ENCODE measurements at places on chromosomes 4 and X.

GRCh38 chrX:35664833-35665232, 133.3 kb upstream of the MAGEB16 start:
- no peak for DNase-seq

GRCh38 chr4:22721204-22721603, 28.5 kb downstream of the GBA3 start:
- no peak for DNase-seq

DNA sequence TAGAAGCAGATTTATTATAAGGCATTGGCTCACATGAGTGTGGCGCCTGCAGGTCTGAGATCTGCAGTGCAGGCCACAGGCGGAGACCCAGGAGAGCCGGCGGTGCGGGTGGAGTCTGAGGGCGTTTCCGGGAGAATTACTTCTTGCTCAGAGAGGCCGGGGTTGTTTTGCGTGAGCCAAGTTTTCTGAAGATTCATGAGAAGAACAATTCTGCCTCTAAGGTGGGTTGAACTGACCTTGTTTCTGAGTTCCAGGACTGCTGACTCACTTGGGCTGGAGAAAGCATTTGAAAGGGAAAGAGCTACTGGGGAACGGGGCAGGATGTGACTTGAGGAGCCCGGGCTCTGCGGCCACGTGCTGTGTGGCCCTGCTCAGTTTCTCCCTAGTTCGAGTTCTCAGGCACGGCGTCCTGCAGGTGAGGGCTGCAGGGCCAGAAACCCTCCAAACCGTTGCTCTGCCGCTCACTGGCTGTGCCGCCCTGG, 36.7 kb upstream of the SORCS2 start:
- DNase-seq = no peak

GRCh38 chr4:169412046-169412445, 141.3 kb upstream of the SH3RF1 start:
- DNase-seq = no peak

DNA sequence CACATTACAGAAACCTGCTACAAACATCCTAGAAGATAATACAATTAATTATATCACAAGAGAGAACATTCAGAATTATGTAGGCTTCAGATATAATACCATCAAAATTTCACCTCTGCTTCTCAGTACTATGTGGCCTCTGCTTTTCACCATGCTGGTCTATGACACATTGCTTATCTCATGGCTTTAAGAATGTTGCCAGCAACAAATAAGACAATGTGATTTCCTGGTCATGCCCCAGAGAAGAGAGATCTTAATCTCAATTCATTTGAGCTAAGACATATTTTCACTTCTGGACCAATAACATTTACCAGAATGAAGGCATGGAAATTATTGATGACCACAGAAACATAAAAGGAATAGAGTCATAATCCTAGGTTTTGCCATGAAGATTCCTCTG, 1233.4 kb upstream of the ADGRL3 start:
- DNase-seq = no peak

DNA sequence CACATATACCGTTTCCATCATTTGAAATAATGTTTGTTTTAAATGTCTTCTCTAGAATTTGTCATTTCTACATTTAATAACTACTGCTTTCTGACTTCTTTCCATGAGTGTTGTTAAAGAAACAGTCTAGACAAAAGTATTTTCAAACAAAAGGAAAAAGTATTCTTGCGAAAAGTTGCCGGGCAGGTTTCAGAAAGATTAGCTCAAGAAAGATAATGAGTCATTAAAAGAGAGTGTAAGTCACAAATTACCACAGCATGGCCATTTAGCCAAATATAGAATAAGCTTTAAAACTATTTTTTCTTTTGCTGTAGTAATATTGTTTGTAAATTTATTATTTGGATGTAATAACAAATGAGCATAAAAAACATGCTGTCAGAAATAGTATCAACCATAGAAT, 493.0 kb downstream of the TLL1 start:
- no peak for DNase-seq

DNA sequence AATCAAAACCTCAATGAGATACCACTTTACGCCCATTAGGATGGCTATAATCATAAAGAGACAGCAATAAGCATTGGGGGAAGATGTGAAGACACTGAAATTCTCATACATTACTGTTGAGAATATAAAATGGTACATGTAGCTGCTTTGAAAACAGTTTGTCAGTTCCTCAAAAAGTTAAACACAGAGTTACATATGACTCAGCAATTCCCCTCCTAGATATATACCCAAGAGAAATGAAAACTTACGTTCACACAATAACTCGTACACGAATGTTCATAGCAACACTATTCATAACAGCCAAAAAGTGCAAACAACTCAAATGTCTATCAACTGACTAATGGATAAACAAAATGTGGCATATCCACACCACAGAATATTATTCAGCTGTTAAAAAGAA, 36.6 kb downstream of the PHF8 start:
- DNase-seq = no peak

- DNase-seq = no peak
Measured at GRCh38 chr4:119834906-119835612, 206.5 kb upstream of the PDE5A start.

DNA sequence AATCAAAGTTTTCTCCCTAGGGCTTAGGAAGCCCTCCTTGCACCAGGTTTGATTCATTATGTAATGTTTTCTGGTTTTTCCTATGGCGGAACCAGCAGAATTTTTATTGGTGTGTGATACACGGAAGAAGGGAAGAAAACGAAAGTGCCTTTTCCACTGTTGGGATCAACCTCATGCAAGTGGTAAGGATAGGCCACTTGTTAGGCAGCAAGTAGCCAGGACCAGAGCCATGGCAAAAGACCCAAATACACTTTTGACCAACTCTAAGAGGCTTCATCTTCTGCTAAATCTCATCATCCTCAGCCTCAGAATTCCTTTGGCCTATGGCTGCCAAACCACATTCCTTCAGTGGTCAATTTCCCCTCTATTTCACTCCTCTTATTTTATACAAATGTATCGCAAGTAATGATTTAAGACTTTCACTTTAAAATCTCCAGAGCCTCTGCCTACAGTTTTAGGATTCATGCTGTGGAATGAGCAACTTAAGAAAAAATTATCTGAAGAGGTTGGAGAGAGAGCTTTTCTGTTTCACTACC, 21.2 kb downstream of the PPAT start:
- DNase-seq = no peak

DNA sequence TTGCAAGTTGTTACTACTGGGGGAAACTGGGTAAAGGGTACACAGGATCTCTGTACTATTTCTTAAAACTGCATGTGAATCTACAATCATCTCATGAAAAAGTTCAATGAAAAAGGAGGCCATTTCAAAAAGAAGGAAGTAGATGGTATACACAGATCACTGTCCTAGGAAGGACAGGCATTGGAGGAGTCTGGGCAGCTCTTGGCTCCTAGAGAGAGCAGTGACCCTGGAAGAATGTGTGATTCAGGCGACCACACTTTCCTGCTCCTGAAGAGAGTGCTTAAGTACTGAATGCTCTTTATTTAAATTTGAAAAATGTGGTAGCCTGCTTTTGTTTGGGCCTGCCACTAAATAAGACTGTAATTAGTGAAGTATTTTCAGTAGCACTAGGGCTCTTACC, 318.1 kb upstream of the CASK start:
- no peak for DNase-seq

GRCh38 chrX:118189628-118190027, 73.0 kb upstream of the KLHL13 start:
- DNase-seq = no peak

GRCh38 chrX:112066813-112067212, 15.8 kb downstream of the TRPC5 start:
- DNase-seq = no peak

- no peak for DNase-seq
Measured at GRCh38 chrX:15334561-15334960, 762 bp downstream of the PIGA start.

DNA sequence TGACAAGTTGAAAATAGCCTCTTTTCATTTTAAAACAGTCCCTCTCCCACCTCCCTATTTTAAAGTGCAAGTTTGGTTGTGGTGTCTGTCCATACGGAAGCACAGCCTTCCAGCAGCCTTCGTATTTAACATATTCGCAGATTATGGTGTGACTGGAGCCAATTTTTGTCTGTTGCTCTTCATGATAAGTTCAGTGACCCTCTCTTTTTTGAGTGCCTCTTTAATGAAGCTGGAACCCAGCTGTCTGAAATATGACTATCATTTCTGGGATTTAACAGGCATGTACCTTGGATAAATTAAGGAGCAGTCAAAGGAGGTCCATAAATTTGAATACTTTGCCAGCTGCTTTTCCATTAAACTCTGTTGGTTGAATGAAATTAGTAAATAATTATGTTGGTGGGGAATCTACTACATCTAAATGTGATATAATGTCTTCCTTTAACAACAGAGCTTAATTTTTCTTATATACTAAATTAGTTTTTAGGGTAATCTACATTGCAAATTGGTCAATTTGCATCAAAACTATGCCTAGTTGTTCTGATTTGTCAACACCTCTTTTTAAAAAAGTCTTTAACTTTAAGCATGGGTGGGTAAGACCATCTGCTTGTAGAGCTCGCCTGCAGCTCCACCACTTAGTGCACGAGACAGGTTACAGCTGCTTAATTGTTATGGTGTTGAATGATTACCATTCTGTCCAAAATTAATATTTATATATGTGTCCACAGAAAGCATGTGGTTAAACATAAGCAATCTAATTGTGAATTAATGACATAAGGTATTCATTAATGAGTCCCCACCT, 216.6 kb downstream of the DCTD start:
- DNase-seq = no peak

DNA sequence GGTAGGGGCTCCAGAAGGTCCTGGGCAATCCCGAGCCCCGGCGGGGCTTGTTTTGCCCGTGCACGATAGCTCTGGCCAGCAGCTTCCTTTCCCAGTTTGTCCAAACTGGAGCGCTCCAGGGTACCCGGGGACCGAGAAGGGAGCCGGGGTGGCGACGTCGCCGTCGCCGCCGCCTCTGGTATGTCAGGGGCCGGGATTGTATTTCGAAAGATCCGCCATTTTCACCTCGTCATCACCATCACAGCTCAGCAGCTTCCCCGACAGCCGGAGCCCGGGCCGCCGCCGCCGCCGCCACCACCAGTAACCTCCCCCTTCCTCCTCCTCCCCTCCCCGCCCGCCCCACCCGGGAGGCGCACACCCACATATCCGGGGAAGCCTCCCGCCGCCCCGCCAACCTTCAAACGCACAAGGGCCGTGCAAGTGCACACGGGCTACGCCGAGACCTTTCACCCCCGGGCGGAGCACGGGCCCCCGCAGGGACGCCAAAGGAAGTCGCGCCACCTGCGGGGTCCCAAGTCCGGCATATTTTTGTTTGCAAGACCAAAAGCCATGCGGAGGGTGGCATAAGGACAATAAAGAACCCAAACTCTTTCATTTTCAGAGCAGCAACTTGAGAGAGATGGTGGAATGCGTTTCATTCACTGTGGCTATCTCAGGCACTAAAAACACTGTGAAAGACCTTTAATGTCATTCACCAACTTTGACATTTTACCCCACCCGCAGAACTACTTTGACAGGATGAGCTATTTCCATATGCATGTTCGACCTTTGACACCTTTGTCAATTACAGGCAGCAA, at the start of gene LIN54:
Gene LIN54, minus strand, starts transcription at position 302 of the 797 bp plus-strand sequence. CDS start 25,979 bp downstream, outside the sequence.
- peak; percentile 76 for DNase-seq

DNA sequence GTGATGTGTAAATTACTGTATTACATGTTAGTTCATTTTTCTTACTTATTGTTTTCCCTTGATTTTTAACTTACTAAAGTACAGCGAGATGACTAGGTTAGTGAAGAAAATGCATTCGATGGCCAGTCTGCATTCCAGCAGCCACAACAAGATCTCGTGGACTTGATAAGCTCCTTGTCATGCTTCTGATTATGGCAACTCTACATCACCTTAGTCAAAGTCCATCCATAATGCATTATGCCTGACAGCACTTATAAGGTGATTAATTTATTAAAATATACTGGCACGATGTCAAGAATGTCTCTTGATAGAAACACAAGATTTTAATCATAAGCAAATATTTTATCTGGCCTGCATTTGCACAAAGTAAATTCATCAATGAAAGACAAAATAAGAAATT, 109.9 kb upstream of the NAP1L5 start:
- DNase-seq = no peak

- DNase-seq = no peak
Measured at GRCh38 chr4:184664445-184665210, 15.1 kb downstream of the PRIMPOL start.

DNA sequence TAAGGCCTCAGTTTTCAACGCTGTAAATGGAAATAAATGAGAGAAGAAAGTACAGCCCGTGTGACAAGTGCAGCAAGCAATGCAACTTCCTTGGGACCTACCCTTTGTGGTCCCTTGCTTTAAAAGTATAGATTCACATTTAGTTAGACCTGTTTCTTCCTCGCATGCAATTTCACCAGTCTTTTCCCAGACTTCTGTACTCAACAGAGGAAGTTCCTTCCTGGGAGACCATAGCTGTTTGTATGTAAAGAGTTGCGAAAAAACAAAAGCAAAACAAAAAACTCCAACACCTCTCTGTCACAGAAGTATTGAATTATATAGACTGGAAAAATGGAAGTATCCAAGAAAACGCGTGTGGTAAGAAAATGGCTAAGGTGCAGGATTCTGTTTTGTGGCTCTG, 1.1 kb upstream of the IRF2 start:
- no peak for DNase-seq

DNA sequence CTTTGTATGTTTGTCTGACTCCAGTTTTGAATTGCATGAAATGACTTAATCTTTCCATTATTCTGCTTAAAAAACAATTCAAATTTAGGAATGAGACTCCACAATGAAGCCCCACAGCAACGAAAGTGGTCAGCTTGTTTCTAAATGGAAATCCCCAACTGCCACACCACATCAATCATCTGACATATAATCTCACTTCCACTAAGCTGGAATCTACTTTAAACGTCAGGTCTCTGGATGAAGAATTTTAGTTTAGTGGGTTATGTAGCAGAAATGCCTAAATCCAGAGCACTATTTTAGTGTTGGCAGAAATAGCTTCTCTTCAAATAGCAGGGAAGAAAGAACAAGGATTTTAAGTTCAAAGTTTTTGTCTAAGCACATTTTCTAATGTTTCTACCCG, 1.7 kb upstream of the BMP2K start:
- DNase-seq = no peak

DNA sequence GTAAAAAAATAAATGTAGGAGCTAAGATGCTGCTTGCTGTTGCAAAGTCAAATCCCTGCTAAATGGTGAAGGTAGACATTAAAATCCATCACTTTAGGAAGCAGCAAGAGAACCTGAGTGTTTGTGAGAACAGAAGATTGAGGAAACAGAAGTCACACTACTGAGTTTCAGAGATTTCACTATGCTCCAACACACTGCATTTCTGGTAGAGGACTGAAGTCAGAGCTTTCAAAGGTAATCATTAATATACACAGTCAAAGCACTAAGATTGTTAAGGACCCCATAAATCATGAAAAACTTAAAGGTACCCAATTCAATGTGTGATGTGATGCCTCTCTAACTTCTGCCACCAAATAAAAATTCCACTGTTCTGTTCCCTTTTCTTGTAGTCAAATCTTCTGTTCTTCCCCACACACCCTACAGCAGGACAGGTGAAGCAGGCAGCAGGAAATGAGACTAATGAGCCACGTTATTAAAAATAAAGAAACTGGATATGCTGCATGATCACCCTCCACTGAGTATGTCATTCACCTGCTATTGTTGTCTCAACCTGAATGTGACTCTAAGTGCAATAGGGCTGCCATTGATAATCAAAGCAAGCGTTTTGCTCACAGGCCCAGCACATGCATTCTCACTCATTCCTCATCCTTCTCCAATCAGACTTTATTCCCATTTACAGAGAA, 28.9 kb upstream of the APELA start:
- no peak for DNase-seq

All from stimulated activated CD8-positive, alpha-beta memory T cell treated with anti-CD3 and anti-CD28 coated beads, Interleukin-12 subunit alpha, Interleukin-12 subunit beta, amount 100 ng/mL, for 1 hour (primary cell).